ENCODE measurements at places on chromosomes 6 and 20.

DNA sequence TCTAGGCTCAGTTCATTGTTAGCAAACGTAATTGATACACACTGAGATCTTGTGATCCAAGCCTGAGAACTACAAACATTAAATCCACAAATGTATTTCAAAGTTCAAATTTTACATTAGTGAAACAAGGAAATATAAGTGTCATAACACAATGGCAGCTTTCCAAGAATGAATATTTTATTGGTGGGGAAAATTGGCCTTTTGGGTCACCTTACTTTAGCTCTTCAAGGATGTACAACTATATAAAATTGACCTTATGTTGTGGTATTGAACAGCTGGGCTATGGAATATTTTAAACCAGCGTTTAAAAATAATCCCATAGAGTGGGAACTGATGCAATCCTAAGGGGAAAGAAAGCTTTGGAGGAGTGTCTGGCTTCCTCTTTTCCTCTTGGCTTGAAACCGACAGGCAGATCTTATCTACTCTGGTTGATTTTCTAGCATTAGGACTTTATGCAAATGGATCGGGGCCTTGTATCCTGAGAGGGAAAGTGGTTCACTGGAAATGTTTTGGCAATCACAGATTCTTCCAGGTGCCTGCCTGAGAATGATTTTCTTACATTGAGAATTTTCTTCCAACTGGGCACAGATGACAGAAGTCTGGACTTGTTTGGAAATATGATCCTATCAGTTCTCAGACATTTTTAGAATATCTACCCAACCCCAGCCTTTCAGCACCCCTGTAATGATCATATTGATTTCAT lies 184.8 kb upstream of the ECI2 start:
- DNase-seq: no peak

DNA sequence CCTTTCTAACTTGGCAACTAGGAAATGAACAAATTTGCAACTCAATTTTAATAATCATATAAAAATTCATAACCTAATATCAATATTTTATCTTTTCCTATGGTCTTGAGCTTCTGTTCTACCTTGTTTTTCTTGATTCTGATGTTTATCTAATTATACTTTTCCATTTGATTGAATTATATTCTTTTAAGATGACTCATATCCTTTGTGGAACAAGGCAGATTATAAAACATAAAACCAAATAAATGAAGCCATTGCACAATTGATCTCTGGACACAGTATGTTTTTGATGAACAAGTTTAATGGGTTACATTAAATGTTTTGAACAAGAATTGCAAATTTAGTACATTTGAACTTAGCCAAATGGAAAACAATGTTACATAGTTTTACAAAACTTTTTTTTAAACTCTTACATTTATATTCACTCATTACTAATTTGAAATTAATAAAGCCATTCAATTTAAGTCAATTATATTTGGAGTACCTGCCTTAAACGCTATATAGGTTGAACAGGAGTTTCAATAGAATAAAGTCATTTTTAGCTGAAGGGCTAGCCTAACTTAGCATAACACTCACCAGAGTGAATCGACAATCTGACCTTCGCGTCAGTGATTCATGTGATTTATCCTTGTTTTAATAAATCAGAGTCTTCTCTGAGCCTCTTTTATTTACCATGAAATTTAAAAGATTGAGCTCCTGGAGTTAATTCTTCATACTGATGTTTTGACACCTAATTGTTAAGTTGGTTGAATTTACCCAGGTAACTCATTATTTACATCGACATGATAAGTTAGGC lies 3.8 kb downstream of the NCOA7 start:
- DNase-seq: no peak

DNA sequence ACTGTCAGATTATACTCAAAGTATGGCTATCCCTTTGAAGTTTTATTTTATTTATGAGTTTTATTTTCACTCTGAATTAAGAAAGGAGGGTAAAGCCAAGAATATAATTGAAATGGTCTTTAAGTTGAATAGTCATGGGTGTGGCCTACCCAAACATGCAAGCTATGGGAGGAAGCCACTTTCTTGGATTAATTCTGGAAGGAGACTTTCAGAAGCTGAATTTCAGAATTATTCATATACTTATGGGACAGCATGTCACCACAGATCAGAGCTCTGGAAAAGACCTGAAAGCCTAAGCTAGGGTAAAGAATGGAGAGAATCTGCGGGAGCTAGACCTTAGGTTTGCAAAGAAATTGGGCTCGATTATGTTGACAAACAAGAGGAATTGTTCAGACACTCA lies 242.4 kb upstream of the FKBP1C start:
- no peak for DNase-seq

DNA sequence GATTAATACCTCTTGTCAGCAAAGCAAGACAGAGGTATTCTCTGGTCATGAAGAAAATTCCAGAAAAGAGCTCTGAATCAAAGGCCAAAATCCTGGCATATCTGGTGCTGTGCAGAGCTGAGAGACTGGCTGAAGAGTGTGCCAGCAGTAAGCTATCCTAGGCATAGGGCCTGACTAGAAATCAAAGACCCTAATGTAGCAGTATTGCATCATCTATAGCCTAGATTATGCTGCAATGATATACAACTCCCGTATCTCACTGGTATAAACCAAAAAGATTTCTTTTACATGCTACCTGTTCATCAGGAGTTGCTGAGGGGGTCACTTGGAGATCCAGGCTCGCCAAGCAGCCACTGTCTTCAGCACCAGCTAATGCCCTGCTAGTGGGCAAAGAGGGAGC lies 30.9 kb upstream of the TRIM39 start:
- DNase-seq: no peak

DNA sequence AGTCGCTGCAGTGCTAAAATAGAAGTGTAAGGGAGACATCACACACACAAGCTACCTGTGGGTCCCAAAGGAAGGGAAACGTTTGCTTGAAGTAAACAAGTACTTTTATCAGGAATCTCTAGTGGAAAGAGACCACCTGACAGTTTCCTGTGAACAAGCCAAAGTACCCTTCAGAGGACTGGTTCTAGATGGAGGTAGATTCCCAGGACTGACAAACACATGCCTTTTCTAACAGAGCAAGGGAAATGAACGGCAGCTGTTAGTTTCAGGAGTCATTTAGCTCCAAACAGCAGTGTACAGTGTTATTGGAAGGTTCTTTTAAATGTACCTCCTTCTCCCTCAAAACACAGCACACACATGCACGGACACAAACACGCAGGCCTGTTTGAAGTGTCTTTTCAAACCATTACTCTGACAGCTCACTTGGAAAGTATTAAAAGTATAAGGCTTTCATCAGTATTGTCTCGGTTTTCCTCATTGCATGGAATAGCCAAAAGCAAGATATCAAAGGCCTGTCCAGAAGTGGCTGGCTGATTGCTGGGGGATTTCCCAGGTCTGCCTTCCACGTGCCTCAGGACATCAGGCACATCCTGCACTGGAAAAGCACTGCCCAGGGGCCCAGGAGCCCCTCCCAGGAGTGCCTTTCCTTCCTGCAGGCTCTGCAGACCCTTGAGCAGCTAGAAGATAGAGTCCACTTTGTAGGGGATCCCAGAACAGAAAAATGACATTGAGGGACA lies 393.2 kb upstream of the SOX4 start:
- no peak for DNase-seq

Data from T-helper 2 cell (primary cell).